ENCODE measurements at places on chromosomes 11 and 22.

- DNase-seq: peak; percentile 43
Measured at GRCh38 chr11:108223348-108224149, 682 bp downstream of the ATM start.

- DNase-seq: peak; percentile 99
Measured at GRCh38 chr11:114400216-114400914, at the start of the genes C11orf71 and RBM7. Gene C11orf71, minus strand, starts transcription at chr11:114400511. Its CDS starts 180 bp downstream, at chr11:114400331. Gene RBM7, plus strand, starts transcription at chr11:114400666. Its CDS starts 6 bp downstream, at chr11:114400672.

- no peak for DNase-seq
Measured at GRCh38 chr11:131038597-131038996, 122.3 kb upstream of the SNX19 start.

DNA sequence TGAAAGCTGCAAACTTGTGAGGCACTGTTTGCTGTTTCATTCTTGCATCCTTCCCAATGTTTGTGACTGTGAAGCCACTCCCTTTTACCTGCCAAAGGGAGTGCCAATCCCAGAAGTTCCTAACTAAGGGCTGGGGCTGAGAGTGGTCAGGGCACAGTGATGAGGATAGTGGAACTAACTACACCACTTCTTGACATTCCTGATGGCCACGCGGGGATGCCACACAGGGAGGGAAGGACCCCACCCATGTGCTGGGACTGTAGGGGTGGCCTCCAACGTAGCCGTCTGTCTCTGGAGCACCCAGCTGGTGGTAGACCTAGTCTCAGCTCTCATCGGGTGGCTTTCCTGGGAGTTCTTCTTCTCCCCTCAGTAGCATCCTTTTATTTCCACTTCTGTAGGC, 335.5 kb downstream of the CADM1 start:
- DNase-seq: no peak

DNA sequence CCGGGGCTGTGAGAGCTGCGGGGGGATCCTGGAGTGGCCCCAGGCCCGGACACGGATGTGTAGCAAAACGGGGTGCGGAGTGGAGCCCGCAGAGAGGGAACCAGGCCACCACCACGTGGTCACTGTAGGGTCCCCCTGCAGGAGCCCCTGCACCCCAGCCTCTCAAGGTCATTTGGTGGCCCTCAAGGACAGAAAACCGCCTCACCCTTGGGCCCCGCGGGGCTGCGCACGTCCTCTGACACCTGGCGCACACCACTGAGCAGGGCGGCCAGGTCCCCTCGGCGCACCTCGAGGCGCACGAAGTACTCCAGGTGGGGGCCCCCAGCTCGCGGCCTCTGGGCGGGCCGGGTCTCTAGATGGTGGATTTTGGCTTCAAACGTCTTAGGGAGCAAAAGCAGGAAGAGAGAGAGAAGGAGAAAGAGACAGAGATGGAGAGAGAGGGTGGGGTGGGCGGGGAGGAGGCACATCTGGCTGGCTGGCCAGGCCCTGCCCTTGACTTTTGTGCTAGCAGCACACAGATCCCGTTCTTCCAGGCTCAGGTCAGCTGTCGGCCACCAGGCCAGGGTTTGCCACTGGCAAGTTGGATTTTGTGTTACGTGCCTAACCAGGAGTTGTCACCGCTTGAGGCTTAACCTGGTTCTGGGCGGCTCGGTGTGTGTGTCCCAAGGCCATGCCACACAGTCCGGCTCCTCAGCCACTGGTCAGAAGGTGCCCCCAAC, 3.2 kb downstream of the TH start:
- no peak for DNase-seq

- DNase-seq: no peak
Measured at GRCh38 chr22:41906822-41907221, 8.1 kb downstream of the SHISA8 start.

GRCh38 chr11:11975201-11976092, 33.0 kb downstream of the DKK3 start:
- DNase-seq: no peak
